CD4-positive, alpha-beta T cell treated with Interleukin-10 for 1 hour (primary cell): ENCODE measurements at places on chromosomes 11 and 22.

GRCh38 chr11:95699631-95700470 is 89.7 kb downstream of the FAM76B start:
- peak; percentile 46 for DNase-seq

DNA sequence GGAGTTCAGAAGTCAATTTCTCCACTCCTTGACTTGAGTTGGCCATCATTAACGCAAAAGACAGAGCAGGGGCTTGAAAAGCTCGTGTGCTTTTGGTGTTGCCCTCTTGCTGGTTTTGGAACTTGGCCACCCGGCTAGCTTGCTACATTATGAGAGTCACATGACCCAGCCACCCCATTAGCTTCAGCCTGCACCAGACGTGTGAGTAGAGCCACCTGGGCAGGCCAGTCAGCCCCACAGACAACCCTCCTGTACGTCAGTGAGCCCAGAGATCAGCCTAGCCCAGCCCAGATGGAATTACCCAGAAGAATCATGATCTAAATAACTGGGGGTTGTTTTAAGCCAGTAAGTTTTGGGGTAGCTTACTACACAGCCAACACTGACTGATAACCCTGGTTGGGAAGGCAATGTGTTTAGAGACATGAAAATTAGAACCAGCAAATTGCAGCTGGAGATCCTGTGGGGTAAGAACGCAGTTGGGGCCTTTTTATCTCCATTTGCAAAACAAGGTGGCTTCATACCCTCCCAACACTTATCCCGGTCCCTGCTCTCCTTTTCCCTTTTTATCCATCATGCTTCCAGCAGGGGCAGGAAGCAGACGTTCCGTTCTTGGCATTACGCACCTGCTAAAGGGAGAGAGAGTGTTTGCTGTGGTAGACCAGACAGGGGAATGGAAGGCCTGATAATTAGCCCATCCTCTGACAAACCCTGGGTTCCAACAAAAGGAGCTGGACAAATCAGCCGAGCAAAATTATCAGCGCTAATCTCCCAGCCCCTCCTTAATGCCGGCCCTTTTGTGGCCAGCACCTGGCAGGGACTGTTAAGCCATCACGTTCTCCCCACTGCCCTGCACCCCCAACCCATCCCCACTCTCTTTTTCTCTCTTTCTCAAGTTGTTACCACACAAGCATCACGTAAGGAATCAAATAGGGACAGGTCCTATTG is 548.7 kb upstream of the CADM1 start:
- DNase-seq: no peak

- DNase-seq: no peak
These were observed 379.4 kb downstream of the DYNC2H1 start for GRCh38 chr11:103488579-103488978.

- DNase-seq: no peak
These were observed 1.7 kb downstream of the C2CD2L start for GRCh38 chr11:119108857-119109221.

- no peak for DNase-seq
These were observed 766 bp upstream of the CAPRIN1 start for GRCh38 chr11:34050581-34051348.

- DNase-seq: no peak
These were observed 192.7 kb downstream of the NAV2 start for GRCh38 chr11:19905280-19905853.

- no peak for DNase-seq
These were observed 6.0 kb downstream of the ACO2 start for GRCh38 chr22:41474872-41475451.

GRCh38 chr22:30340911-30341685 is 14.4 kb upstream of the TBC1D10A start:
- DNase-seq: no peak

DNA sequence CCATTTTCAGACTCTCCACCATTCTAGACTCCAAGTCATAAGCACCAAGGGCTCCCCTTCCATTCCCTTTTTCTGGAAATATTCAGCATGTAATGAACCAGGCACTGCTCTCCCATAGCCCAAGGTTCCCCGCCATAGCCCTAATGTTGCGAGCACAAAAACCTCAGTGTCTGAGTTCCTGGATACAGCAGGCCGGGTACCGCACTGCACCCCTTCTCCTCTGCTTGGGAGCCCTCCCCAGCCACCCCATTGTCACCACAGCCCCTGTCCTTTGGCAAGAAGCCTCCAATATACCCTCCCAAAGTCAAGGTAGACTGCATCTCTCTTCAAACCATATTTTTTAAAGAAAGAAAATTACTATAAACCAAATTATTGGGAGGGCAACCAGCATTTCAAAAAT is 1341.1 kb downstream of the BRD1 start:
- DNase-seq: no peak

DNA sequence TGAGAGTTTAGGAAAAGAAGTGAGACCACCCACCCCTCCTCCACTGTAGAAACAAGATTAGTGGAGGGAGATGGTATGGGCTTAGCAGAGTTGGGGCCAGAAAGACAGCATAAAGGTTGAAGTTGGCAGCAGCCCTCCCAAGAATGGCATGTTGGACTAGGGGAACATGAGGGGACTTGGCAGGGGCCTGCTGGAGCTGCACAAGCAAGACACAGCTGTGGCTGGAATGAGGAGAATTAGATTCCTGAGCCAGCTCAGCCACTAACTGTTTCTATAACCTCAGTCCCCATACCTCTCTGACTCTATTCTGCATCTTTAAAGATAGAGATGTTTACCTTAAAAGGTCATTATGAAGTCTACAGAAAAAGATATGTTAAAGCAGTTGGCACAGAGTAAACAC is 13.2 kb downstream of the MAP6 start:
- DNase-seq: no peak

GRCh38 chr11:116473206-116473769 is 299.5 kb downstream of the BUD13 start:
- DNase-seq: no peak

GRCh38 chr22:29370537-29370936 is 17.8 kb downstream of the AP1B1 start:
- no peak for DNase-seq

DNA sequence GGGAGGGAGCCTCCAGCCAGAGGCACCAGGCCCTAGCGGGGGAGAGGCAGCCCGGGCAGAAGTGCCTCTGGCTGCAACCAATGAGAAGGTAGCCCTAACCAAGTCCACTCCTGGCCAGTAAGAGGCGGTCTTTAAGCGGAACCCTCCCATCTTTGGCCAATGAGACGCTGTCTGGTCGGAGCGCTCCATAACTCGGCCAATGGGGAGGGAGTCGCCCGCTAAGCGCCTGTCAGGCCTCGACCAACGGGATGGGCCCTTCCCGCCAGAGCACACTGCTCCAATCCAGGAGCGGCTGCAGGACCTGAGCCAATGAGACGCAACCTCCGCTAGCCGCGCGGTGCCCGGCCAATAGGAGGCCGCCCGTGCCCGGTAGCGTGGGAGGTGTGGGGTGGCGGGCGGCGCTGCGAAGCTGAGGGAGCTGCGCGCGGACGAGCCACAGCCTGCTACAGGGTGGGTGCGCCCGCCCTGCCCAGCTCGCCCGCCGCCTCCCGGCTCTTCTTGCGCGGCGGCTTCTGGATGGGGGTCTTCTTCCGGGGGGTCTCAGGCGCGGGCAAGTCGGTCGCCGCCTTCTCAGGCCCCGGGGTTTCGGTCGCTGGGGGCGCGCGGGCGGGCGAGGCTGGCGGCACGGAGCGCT is 12.6 kb downstream of the SCARF2 start:
- DNase-seq: no peak

GRCh38 chr22:40178417-40179409 is 988 bp downstream of the TNRC6B start:
- DNase-seq: peak; percentile 43

DNA sequence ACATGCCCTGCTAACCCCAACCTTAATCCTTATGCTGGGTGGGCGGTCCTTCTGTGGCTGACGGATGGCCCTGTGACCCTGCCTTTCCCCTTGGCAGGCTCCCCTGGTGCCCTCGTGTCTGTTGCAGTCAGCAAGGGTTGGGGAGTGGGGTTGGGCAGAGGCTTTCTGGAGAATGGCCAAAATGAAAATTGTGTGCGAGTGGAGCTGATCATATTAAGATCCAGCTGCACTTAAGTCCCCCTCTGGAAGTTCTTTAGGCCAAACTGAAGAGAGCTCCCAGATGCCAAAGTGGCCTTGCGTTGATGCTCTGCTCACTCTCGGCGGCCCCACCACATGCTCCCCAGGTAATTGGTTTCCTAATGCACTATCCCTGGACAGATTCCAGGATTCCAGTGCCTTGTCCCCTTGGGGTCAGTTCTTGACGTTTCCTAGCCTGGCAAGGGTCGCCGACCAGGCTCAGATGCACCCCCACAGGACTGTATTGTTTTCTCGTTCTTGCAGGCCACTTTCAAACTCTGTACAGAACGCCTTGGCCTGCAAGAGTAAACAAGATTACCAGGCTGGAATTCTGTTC is 16.4 kb upstream of the C11orf96 start:
- no peak for DNase-seq

GRCh38 chr11:71423181-71423790 is 24.9 kb downstream of the DHCR7 start:
- no peak for DNase-seq

DNA sequence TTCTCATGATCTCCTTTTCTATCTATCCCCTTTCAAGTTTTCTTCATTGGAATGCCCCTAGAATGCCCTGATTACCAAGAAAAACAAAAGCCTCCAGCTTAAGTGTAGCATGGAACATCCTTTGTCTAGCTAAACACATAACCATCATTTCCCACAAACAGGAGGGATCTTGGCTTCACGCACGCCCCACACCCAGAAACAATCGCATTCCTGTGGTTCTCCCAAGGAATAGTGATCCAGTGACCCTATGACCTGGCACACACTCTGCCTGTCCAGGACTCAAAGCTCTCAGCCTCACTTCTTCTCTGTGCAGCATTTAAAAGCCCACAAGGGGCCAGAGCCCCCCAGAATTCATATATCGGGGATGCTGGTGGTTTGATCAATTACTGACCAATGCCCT is 9.3 kb upstream of the POU2AF1 start:
- DNase-seq: no peak

DNA sequence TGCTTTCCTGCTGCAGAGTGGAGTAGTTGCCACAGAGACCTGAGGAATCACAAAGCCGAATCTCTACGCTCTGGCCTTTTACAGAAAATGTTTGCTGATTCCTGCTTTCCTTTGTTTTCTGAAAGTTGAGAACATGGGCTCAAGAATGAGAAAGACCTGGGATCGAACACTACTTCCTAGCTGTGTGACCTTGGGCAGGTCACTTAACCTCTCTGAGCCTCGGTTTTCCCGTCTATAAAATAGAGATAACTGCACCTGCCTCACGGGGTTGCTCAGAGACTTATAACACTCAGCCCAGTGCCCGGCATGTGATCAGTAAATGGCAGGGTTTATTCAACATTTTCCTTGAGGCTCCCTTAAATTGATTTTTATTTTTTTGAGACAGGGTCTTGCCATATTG is 70.9 kb upstream of the ALX4 start:
- no peak for DNase-seq

DNA sequence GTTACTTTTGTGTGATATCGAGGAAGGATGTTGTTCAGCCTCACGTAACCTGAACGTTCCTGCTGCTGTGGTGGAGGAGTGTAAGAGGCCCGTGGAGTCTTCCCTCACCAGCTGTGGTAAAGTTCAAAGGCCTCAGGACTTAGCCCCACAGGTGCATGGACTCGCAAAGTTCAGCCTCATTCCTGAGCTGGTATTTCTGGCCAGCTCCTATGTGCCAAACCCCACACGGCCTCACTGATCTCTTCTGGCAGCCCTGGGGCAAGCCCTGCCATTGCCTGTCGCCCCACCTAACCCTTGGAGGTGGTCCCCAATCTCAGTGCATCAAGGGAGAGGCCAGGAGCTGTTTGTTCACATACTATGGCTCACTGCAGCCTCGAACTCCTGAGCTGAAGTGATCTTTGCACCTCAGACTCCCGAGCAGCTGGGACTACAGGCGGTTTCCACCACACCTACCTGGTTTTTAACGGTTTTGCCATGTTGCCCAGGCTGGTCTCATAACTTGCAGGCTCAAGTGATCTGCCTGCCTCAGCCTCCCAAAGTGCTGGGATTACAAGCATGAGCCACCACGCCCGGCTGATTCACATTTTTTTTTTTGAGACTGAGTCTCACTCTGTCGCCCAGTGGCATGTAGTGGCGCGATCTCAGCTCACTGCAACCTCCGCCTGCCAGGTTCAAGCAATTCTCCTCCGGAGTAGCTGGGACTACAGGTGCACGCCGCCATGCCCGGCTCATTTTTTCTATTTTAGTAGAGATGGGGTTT is 2.2 kb downstream of the PHRF1 start:
- no peak for DNase-seq

DNA sequence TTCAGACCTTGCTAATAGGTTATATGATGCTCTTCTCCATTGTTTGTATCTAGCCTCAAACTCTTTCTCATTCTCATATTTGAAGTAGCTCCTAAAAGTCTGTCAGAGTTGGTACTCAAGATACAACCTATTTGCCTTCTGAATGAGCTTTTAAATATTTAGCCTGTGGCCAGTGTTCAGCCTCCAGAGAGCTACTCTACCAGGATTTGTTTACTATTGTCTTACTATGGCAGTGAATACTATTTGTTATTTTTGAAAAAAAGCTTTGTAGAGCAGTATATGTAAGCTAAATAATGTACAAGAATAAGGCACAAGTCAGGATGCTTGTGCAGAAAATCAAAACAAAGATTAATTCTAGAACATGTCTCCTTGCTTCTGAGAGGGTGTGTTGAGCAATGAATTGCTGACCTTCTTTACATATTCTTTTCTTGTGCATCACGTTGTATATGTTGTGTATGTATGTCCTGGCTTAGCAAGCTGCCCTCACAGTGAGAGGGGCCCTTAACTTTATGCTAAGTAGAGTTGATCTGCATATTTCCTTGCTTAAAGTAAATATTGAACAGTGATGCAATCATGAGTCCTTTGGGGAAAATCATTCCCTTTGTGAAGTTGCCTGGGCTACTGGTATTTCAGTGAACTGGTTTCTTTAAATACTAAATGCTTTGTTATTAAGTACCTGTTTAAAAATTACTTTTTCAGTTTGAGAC is 438.0 kb downstream of the LUZP2 start:
- DNase-seq: no peak
